Hematopoietic multipotent progenitor cell (in vitro differentiated cells): ENCODE measurements at places on chromosomes 2 and 18. TPM values are rescaled to one million over a fixed set of nuclear protein-coding genes. Genes with fewer than 3 reads are reported as not detected.

- DNase-seq: no peak
Observed at GRCh38 chr2:65071499-65072180, 15.4 kb downstream of the CEP68 start.

GRCh38 chr2:219645631-219646527 is 18.4 kb downstream of the SLC4A3 start:
- DNase-seq: no peak

GRCh38 chr18:31860488-31860887 is 82.4 kb downstream of the TRAPPC8 start:
- DNase-seq: peak; percentile 5

GRCh38 chr2:233092432-233093165 is 32.5 kb downstream of the INPP5D start:
- DNase-seq: no peak

ARHGAP15 gene
- 77.3 TPM for total RNA-seq

DNA sequence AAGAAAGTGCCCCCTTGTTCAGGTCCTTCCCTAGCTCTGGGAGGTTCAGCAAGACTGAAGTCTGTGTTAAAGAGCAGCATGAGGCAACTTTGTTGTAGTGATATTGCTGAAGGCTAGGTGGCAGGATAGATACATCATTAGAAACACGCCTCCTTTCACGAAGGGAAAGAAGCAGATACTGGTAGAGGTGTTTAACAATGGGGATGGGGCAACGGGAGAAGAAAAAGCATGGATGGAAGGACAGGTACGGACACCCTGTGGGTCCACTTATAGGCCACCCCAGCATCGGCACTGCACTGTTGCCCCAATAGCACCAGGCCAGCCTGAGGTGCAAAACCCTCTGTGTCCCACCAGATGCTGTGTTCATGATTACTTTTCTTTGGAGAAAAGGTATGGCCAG is 3.5 kb upstream of the IGFBP5 start:
- no peak for DNase-seq

DNA sequence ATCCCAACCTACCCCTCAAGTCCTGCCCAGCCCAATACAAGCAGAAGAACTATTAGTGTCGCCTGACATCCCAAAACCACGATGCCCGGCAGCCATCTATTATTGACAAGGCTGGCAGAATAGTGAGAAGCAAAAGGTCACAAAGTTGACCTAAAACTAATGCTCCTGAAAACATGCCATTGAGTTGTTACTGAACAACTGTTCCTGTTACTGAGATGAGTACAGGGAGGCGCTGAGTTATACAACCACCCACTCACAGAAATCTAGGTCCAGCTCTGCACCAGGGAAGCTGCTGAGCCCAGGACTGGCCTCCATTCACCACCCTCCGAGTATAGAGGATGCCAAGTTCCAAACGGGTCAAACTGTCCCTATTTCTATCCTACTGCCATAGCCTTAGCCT is 180.0 kb upstream of the ACAA2 start:
- no peak for DNase-seq

SERPINB5 gene
- total RNA-seq: not detected

- DNase-seq: no peak
Observed at GRCh38 chr2:13616059-13616458, 899.3 kb downstream of the TRIB2 start.

DNA sequence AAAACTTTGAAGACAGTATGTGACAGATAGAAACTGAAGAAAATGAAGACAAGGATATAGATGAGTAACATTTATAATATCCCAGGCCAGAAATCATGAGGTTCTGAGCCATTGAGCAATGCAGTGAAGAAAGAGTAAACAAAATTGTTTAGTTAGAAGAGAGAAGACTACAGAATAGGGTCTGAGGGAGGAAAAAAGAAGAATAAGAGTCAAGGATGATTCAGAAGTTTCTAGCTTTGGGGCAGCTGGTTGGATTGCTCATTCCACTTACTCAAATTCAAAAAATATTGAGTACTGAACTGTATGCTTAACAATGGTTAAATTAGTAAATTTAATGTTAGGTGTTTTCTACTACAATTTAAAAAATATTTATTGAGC is 155.0 kb upstream of the OTX1 start:
- no peak for DNase-seq

DNA sequence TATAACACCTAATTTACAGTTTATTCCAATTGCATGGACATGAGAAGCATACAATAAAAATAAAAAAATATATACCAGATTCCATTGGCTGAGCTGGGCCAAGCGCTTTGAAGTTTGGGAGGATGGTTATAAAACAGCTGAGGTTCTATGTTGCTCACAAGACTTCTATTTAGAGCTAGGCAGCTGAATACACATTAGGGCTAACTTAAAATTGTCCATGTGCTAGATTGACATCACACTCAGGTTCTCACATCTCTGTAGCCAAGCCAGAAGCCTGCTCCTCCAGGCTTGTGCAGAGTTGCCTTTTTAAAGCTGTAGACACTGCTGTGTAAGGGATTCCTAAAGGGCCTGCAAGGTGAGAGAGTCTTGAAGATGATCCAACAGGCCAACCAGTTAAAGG is 871.1 kb upstream of the FANCL start:
- no peak for DNase-seq

DNA sequence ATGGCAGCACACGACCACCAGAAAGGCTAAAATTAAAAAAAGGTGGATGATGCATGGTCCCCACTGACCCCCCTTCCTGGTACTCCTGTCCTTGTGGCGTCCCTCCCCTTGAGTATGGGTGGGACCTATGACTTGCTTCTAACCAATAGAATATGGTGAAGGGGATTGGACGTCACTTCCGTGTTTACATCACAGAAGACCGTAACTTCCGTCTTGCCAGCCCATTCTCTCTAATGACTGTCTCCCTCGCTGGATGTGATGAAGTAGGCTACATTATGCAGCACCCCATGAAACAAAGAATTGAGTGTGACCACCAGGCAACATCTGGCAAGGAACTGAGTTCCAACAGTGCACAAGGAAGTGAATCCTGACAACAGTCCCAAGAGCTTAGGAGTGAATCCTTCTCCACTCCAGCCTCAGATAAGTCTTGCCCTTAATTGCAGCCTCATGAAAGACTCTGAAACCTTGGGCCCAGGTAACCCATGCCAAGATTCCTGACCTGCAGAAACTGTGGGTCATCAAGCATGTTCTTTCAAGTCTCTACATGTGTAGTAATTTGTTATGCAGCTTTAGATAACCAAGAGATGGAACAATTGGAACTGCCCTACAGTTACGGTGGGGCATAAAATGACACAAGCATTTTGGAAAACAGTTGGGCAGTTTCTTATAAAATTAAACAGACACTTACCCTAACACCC is 80.1 kb upstream of the NPAS2 start:
- no peak for DNase-seq

SERPINB13 gene
- total RNA-seq: not detected

DNA sequence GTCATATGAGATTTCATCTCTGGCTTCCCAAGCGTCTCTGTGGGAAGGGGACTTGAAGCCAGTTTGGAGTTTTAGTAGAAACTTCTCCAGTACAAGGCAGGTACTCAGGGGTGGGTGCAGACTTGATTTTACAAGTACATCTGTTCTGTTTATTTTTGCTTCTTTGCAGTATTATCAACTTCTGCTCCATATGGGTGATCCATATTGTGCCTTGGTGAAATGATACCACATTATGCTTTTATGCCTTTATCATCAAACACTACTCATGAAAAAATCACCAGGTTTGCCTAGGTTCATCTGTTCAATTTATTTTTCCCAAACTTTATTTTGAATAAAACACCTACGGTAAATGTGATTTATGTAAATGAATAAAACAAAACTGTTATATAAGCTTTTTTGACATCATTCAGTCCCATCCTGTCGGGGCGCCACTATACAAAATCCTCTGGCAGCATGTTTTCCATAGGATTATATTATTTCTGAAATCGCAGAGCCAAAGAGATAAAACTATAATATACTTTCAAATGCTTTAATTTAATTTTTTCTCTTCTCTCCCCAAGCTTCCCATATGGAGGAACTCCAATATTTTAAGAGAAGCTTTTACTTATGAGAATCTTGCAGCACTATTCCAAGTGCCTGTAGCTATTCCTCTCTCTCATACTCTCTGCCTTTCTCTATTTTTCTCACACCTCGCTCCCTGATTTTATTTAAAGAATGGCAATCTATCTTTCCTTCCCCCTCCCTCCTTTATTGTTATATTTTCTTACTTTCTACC is 490.9 kb downstream of the RNF144A start:
- DNase-seq: no peak

- no peak for DNase-seq
Observed at GRCh38 chr18:33556846-33557245, 21.2 kb upstream of the ASXL3 start.

GRCh38 chr2:47426786-47427185 is 23.8 kb downstream of the MSH2 start:
- no peak for DNase-seq

DNA sequence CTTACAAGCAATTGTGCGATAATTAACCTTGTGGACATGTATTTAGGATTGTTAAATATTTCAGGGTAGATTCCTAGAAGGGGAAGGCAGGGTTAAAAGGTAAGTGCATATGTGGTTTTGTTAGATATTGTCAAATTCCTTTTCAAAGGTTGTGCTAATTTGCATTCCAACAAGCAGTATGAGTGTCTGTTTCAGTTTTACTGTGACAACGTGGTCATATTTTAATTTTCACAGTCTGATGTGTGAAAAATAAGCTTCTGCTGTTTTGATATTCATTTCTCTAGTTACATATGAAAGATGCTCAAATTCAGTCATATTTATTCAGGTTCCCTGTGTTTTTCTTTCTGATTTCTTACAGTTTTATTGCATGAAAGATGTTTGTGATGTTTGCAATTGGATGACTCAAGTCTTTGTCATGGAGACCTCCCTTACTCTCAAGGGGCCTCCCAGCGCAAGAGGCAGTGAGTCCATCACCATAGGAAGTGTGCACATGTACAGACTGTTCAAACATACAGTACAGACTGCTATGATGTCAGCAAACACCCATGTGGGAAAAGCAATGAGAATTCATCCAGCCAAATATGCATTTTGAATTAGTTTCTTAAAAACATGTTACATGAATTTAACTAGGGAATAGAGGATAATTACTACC is 310.8 kb downstream of the GALR1 start:
- no peak for DNase-seq

TMEM131 gene
- 13.5 TPM for total RNA-seq

GRCh38 chr2:51032751-51033330 is 909 bp upstream of the NRXN1 start:
- DNase-seq: no peak

NLRC4 gene
- total RNA-seq: 0.27 TPM

- no peak for DNase-seq
Observed at GRCh38 chr2:163670929-163671328, 64.9 kb downstream of the FIGN start.

ELMOD3 gene
- total RNA-seq: 10.5 TPM

ABCB11 gene
- total RNA-seq: 0.27 TPM

FRZB gene
- not detected for total RNA-seq

BCL11A gene
- 65.4 TPM for total RNA-seq
